Activated T-cell treated with anti-CD3 and anti-CD28 coated beads for 4 hours (primary cell): ENCODE measurements at places on chromosomes 7 and 10.

DNA sequence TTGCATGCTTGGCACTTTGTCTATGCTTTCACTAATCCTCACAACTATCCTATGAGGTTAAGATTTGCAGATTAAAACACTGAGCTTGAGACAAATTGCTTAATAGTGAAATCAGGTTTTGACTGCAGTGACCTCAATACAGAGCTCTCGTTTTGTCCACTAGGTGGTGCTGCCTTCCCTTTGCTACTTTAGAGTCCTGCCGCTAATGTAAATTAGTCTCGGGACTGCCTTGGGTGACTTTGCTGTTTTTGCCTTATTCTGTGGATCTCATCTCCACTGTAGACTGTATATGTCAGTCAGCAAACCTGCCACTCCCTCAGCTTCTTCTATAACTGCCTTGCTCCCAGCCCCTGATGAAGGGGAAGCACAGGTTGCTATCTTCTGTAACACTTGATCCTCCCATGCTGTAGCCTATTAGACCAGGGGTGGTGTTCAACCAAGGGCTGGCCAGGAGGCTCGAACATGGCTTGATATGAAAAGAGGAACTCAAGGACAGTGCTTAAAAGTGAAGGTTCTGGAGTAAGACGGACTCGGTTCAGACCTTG, 26.0 kb downstream of the ASB4 start:
- DNase-seq: peak; percentile 29

- no peak for DNase-seq
These were observed 143.4 kb upstream of the ZNF92 start for GRCh38 chr7:65230231-65230630.

DNA sequence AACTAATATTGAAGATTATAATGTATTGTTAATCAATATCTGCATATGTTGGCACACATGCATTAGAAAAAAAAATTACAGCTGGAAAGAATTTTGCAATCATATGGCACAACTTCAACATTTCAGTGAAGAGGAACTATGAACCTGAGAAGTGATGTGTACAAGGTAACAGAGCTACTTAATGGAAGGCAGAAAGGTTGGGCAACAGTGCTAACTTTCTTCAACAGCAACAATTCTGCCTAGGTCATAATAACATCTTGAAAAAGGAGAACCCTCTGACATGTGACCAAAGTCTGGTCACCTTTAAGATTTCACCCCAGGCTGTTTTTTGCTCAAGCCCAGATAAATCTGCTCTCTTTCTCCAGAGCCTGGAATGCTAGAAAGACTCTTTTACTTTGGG, 47.9 kb upstream of the SKAP2 start:
- DNase-seq: no peak

DNA sequence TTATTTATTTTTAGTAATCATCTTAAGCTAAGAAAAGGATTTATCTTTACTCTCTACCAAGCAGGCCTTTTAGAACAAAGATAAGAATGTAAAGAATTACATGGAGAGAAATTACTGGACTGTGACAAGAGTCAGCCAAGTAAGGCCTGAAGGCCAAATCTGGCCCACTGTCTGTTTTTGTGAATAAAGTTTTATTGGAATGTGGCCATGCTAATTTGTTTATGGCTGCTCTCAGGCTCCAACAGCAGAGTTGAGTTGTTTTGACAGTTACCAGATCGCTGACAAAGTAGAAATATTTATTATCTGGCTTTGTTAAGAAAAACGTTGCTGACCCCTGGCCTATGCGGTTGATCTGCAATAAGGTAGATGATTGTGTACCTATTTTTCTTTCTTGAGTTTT, 6.1 kb downstream of the ARID5B start:
- no peak for DNase-seq

GRCh38 chr7:3592401-3593134, 291.5 kb downstream of the SDK1 start:
- no peak for DNase-seq

GRCh38 chr10:124388823-124389612, 29.7 kb downstream of the OAT start:
- peak; percentile 89 for DNase-seq

DNA sequence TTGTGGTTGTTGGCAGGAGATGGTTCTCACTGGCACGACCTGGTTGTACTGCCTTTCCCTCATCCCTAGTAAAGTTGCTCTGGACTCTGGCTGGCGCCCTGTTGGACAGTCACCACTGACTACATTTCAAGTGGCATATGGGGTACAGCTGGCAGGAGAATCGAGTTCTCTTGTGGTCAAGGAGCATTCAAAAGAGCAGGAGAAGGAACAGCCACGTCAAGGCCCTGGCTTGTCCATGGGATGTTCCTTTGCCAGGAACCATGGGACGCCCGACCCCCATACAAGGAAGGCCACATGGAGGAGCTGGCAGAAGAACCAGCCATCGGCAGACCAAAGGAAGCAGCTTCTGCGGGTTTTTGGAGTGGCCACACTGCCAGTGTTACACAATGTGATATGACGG, 87.0 kb upstream of the SLC25A13 start:
- no peak for DNase-seq

GRCh38 chr7:101166909-101167644, 1.7 kb upstream of the VGF start:
- DNase-seq: no peak

DNA sequence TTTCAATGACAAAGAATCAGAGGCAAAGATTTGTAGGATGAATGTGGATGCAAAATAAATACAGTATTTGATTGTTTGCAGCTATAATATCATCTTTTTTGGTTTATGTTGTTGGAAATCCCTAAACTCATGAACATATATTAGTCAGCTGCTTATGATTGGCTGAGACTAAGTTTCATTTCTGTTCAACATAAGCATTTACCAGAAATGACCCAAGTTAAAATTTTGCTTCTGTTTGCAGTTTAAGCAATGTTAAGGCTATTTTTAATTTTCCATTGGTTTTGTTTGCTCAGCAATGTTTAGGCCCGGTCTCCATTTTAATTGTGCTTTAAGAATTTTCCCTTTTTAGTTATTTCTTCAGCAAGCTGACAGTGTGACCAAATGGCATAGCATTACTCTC, 22.0 kb downstream of the GIMAP6 start:
- no peak for DNase-seq

DNA sequence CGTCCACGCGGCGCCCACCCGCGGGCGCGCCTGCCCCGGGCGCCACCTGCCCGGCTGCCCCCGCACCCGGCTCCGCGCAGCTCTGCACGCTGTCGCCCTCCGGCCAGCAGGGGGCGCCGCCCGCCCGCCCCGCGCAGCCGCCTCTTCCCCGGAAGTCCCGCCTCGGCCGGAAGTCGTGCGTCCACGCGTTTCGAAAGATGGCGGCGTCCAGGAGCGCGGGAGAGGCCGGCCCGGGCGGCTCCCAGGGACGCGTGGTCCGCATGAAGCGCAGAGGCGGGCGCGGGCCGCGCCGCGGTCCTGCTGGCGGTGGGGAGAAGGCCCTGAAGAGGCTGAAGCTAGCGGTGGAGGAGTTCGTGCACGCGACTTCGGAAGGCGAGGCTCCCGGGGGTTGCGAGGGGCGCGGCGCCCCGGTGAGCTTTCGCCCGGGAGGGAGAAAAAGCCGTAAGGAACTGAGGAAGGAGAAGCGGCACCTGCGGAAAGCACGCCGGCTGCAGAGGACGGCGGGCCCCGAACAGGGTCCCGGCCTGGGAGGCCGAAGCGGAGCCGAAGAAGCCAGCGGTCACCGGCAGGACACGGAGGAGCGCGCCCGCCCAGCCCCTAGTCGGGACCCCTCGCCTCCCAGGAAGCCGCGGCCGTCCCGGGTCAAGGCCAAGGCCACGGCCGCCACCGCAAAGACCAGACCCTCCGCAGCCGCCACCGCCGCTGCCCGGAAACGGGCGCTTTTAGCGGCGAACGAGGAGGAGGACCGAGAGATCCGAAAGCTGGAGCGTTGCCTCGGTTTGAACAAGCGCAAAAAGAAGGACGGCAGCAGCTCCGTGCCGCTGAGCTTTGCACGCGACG, at the start of gene NOM1:
Gene NOM1, plus strand, starts transcription at position 172 of the 840 bp plus-strand sequence. Its CDS starts 26 bp downstream, at position 198.
- DNase-seq: peak; percentile 89

DNA sequence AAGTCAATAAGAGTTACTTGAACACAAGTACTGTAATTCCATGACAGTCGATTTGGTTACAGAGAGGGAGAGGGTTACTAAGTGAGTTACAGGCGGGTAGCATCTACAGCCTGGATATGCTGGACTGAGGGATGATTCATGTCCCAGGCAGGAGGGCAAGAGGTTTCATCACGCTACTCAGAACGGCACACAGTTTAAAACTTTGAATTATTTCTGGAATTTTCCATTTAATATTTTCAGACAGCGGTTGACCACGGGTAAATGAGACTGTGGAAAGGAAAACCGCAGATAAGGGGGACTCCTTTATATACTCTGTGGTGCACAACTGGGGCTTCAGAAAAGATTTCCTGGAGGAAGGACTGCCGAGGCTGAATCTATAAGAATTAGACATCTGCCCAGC, 25.7 kb upstream of the LRRC4 start:
- DNase-seq: no peak

DNA sequence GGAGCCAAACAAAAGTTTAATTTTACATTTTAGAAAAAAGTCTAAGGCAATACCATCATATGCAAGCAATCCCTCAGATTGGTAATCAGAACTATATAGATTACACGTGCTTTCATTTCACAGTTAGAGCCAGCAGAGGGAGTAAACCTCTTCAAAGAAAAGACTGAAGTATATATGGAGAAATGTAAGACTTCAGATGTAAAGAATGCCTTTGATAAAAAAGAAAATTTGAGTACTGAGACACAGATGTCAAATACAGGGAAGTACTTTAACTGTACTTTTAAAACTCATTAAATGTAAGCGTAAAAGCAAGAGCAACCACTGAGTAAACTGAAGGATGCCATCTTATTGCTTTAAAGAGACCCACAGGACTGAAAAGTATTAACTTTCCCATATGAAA, 101.4 kb upstream of the FAM133B start:
- no peak for DNase-seq
